ENCODE measurements at places on chromosomes 11 and 22.

- H3K4me1 ChIP-seq = peaks cover 32% of the 10 kb centered on the region
- peak overlapping the region; percentile 64 for H3K27ac ChIP-seq
- DNase-seq = no peak
- H3K27me3 ChIP-seq = no peaks in the 10 kb centered on the region
Observed at GRCh38 chr11:85811624-85812023, 683 bp upstream of the SYTL2 start.

GRCh38 chr22:45864959-45865476 is 111.9 kb downstream of the WNT7B start:
- H3K27ac ChIP-seq = no peak overlapping the region
- H3K4me1 ChIP-seq = no peaks in the 10 kb centered on the region

GRCh38 chr11:103998826-103999508 is 37.5 kb upstream of the DDI1 start:
- no peak overlapping the region for H3K27ac ChIP-seq
- H3K36me3 ChIP-seq = no peaks in the 10 kb centered on the region
- no peak for DNase-seq
- no peaks in the 10 kb centered on the region for H3K27me3 ChIP-seq
- no peaks in the 10 kb centered on the region for H3K4me1 ChIP-seq

- no peaks in the 10 kb centered on the region for H3K36me3 ChIP-seq
- H3K4me1 ChIP-seq = no peaks in the 10 kb centered on the region
- no peak overlapping the region for H3K27ac ChIP-seq
- no peaks in the 10 kb centered on the region for H3K27me3 ChIP-seq
- DNase-seq = no peak
- no peak overlapping the region for H3K4me3 ChIP-seq
Observed at GRCh38 chr11:45333001-45333971, 47.1 kb upstream of the SYT13 start.

DNA sequence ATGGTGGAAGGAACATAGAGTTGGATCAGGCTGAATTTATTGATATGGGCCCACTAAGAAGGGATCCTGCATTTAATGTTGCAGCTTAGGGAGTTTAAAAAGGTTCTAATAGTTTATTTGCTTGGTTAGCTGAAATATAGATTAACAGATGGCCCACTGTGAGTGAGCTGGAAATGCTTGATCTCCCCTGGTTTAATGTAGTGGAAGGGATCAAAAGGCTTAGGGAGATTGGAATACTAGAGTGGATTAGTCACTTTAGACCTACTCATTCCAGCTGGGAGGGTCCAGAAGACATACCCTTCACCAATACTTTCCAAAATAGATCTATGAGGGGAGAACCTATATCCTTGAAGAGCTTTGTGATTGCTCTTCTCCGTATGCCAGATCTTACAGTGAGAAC is 130.1 kb upstream of the ZC3H12C start:
- no peaks in the 10 kb centered on the region for H3K27me3 ChIP-seq
- no peaks in the 10 kb centered on the region for H3K4me1 ChIP-seq
- no peak overlapping the region for H3K4me3 ChIP-seq
- no peak for DNase-seq
- no peaks in the 10 kb centered on the region for H3K36me3 ChIP-seq

Measured in naive thymus-derived CD4-positive, alpha-beta T cell (primary cell).